HFF-Myc (cell line): ENCODE measurements at places on chromosomes 1 and 21.

- no peak for DNase-seq
Observed at GRCh38 chr1:242089911-242090310, 91.0 kb upstream of the MAP1LC3C start.

DNA sequence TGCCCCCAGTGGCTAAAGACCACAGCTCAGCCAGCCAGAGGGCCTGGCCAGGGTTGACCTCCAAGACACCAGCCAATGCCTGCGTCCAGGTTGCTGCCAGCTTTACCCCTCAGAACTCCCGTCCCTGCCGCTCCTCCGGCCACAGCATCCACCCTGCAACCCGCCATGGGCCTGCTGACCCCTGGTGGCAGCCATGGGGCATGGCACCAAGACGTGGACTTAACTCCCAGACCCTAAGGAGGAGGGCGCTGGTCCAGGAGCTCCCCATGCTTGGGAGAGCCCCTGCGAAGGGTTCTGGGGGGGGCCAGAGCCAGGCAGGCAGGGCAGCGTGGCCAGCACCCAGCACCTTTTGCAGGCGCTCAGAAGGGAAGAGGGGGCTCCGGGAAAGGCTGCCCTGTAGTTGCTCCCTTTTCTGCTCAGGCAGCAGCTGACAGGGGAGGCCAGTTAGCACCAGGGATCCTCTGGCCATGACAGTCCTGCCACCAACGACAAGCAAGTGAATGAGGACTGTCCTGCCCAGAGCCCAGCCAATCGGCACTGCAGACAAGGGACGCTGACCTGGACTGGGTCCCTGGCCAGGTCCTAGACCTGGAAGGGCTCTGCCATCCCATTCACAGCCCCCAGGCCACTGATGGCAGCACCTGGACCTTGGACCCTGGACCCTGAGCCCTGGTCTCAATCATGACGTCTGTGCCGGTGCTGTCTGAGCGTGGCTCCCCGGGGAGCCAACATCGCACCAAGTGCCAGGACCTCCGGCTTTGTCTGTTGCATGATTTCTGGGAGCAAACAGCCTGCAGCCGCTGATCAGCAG is 246.2 kb downstream of the NPHP4 start:
- no peak for DNase-seq

DNA sequence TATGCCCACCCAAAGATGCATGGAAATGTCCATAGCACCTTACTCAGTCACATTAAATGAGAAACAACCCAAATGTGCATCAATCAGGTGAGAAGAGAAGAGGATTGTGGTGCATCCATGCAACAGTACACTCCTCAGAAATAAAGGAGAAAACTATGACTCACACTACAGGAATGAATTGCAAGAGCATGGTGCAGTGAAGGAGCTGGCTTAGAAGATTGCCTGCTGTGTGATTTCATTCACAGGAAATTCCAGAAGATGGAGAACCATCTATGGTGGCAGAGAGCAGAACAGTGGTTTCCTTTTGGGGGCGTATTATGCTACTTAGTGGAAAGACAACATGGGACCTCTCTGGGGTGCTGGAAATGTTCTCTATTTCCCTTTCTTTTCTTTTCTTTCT is 278.6 kb upstream of the AJAP1 start:
- no peak for DNase-seq

DNA sequence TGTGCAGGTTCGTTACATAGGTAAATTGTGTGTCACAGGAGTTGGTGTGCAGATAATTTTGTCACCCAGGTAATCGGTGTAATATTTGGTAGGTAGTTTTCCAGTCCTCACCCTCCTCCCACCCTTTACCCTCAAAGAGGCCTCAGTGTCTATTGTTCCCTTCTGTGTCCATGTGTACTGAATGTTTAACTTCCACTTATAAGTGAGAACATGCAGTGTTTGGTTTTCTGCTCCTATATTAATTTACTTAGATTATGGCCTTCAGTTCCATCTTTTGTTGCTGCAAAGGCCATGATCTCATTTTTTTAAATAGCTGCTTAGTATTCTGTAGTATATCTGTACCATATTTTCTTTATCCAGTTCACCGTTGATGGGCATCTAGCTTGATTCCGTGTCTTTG is 87.3 kb downstream of the RPS6KC1 start:
- DNase-seq: no peak

GRCh38 chr21:14876524-14876840 is 188.3 kb downstream of the NRIP1 start:
- no peak for DNase-seq

- DNase-seq: no peak
Observed at GRCh38 chr1:44662683-44663030, 11.6 kb downstream of the TMEM53 start.

DNA sequence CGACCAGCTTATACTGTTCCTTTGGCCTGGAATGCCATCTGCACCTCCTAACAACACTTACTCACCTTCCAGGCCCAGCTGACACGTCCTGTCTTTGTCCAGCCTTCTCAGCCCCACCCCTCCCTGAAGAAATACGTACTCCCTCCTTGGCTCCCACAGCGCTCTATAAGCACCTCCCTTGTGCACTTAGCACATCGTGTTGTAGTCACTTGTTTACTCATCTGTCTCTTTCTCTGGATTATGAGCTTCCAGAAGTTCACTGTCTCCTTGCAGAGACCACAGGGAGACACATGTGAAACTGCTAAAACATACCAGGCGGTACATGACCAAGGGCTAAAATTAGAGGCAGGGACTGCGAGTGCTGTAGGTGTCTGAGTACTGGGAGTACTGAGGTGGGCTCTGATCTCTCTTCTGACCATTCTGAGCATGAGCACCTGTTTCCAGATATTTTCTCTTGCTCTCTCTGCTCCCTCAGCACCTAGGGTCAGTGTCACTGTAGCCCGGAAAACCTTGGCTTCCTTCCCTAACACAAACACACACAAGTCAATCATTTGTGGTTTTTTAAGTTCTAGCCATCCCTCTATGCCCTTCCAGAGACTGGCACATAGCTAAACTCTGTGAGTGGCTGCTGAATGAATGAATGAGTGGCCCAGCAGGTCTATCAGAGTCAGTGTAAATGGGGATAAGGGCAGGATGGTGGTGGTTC is 5.1 kb downstream of the DCST1 start:
- no peak for DNase-seq

GRCh38 chr21:46128106-46128932 is 27.1 kb downstream of the FTCD start:
- DNase-seq: no peak

- no peak for DNase-seq
Observed at GRCh38 chr1:113652771-113653170, 106.5 kb downstream of the PHTF1 start.

DNA sequence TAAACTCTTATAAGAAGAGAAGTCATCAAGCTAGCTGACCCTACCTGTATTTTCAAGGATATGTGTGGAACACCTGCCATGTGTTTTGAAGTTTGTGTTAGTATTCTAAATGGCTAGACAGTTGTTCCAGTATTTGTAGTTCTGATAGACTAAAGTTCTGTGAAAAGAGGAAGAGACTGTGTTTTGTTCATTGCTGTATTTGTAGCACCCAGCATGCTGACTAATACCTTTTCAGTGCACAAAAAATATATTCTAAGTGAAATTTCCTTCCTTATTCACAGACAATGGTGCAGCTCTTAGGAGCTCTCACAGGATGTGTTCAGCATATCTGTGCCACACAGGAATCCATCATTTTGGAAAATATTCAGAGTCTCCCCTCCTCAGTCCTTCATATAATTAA is 8.2 kb upstream of the METTL18 start:
- no peak for DNase-seq

DNA sequence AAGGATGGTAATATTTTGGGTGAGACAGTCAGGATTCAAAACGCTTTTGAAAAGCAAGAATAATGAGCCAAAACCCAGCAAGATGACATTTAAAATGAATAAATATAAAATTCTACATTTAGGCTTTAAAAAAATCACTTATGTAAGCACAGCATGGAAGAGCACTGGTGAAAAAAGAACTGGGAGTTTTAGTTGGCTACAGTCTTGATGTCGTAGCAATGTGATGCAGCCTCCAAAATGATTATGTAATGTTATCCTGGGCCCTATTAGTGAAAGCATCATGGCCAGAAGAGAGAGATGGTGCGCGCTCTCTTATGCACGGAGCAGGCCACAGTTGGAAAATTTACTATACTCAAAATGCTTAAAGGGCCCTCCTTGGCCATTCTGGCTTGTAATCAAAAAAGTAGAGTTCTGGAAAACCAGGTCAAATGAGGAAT is 5.1 kb downstream of the KCNJ9 start:
- DNase-seq: no peak

DNA sequence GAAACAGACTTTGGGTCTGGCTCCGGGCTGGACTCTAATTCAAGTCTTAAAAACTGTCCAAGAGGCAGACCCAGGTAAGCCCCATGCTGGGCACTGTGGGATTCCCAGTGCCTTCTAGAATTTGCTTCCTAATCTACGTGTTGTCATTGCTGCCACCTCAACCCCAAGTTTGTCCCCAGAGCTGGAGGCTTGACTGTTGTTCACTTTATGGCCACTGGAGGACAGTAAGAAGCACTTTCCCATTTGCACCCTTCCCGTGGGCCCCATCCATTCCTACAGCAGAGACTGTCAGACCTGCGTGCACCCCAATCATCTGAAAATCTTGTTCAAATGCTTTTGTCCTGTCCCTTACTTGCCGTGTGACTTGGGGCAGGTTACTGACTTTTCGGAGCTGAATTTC is 29.4 kb upstream of the VASH2 start:
- DNase-seq: no peak

DNA sequence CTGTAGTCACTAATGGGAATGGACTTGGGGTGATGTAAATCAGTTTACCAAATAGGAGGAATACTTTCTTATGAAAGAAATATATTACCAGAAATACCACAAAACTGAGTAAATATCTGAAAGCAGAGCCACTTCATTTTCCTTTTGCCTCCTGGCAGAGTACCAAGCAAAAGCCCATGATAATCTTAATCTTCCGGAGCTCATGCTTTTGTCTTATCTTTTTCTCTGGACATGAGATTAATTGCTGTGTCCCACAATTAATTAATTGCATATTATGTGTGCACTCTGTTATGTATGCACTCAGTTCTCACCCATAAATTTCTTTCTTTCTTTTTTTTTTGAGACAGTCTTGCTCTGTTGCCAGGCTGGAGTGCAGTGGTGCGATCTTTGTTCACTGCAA is 94.1 kb upstream of the PDE4B start:
- DNase-seq: no peak

- no peak for DNase-seq
Observed at GRCh38 chr1:171742577-171742922, 685 bp upstream of the VAMP4 start.

DNA sequence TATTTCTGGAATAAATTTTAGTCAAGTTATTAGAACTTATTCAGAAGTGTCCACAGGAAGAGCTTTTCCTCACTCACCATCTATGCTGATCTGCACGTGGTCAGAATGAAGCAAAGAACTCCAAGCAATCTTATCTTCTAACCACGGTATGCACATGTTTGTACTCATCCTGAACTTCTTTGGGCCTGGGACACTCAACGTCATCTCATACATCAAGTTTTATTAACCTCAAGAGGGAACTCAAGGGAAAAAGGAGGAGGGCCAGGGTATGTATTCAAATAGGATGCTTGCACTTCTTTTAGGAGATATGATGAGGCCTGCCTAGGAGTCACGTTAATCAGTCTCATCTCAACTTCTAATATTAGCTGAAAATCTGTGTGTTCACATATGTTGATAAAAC is 142.5 kb downstream of the C1orf94 start:
- no peak for DNase-seq

DNA sequence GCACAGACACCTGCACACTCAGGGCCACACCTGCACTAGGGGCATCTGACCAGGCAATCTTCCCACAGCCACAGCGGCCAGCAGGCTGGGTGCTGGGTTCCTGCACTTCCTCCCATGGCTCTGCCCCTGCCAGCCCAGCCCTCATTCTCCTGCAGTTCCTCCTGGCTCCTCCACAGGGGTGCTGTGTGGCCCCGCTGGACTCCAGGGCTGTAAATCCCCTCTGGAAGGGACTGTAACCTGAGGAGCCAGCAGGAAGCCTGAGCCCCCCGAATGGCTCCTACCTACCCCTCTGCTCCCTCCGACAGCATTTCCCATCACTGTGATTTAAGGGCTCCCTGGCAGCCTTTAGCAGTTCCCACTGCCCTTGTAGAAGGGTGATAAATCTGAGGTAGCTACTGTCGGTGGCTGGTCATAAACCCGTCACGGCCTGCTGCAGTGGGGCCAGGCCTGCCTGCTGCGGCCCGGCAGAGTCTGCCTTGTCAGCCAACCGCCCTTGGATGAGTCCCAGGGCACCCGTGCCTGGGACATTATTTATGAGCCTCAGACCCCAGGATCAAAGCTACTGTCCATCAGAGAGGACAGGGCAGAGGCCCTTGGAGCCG is 8.8 kb downstream of the UBL4B start:
- no peak for DNase-seq
